ENCODE measurements at places on chromosomes 2 and 18. TPM values are rescaled to one million over a fixed set of nuclear protein-coding genes. Genes with fewer than 3 reads are reported as not detected.

Gene ASB18
- not detected for total RNA-seq

Gene SH3BP4
- 29.3 TPM for total RNA-seq

Gene LRRTM1
- 4.4 TPM for total RNA-seq

Gene KCNG2
- total RNA-seq: not detected

Gene FAM117B
- 9.7 TPM for total RNA-seq

Gene CRYBA2
- not detected for total RNA-seq

Gene IL18R1
- total RNA-seq: 14.9 TPM

Gene SLC4A5
- total RNA-seq: 4.4 TPM

Gene PLCL1
- 53.5 TPM for total RNA-seq

Gene TACR1
- 2.5 TPM for total RNA-seq

Gene REG1B
- not detected for total RNA-seq

Gene SERPINB5
- total RNA-seq: 1.1 TPM

Gene ERICH2
- total RNA-seq: not detected

Gene CMPK2
- 5.3 TPM for total RNA-seq

DNA sequence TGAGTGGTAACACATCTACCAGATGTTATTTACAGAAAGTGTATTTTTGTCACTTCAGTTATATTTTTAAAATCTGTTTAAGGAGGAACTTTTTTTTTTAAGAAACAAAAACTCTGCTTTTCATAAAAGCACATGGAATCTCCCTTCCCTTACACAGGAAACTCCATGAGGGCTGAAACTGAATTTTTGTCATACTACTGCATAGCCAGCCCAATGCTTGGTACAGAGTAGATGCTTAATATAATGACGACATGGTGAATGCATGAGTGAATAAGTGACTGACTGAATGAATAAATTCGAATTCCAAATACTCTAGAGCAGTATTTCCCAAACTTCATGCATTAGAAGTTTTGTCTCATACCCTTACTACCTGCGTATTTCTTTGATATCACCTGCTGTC, 86.5 kb downstream of the ROCK2 start:
- no peak for ATAC-seq

DNA sequence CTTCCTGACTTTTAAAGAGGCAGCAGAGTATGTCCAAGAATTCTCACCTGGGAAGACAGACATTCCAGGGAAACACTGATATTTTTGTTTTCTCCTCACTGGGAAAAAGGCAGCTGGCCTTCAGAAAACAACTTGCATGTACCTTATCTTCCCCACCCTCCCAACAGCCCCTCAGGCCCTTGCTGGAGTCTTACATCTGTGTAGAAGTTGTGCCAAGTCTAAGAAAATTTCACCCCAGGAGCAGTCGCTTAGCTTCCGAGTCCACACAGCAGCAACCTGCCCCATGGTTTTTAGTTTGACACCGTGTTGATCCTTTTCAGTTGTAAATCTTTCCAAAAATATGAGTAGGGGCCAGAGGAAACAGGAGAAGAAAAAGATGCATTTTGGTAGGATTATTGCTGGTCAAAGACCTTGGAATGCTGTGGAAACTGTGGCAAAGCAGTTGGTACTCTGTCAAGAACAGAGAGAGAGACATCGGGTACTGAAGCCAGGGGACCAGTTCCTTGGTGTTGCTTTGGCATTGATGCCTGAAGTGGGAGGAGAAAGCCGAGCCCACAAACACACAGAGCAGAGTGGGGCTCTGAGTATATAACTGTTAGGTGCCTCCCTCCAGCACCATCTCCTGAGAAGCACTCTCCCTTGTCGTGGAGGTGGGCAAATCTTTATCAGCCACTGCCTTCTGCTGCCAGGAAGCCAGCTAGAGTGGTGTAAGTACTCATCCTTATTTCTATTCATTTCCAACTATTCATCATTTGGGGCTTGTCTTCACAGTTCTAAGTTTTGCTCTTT, at the start of gene SLC14A1:
TSS of gene SLC14A1 (plus strand) at position 615 of the 789 bp plus-strand sequence. CDS start 6,140 bp downstream, outside the sequence.
- ATAC-seq: no peak

- no peak for ATAC-seq
Observed at GRCh38 chr18:73614812-73615211, 532.8 kb downstream of the FBXO15 start.

- no peak for ATAC-seq
Observed at GRCh38 chr18:64116571-64117175, 32.2 kb downstream of the LINC00305 start.

DNA sequence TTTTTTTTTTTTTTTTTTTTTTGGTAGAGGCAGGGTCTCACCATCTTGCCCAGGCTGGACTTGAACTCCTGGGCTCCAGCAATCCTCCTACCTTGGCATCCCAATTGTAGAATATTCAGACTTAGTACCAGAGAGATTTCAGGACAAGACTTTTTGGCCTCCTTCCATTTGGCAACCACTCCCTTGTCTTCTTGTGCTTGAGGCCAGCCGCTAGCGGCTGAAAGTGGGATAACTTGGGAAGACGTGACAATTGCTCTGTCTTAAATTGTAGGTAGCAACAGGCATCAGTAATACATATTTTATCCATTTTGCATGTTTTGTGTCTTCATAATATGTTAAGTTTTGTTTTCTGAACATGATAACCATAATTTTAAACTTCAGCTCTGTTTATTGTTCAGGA, 53.3 kb upstream of the TTN start:
- ATAC-seq: peak; percentile 52

DNA sequence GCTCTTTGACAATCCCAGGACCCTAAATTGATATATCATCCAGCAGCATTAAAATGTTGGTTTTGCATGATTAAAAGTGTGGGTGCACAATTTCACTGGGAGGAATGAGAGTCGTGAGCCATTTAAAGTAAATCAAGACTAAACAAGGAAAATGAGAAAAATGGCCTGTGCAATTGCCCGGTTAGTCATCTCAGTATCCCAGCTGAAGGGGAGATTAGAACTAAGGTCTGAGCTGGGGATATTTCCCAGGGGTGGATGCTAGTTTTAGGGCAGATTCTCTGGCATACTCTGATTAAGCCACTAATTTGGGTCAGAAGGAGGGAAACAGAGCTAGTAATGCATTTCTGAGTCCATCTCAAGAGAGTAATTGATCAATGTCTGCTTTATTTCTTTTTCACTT, 177.2 kb downstream of the EN1 start:
- ATAC-seq: no peak

- ATAC-seq: no peak
Observed at GRCh38 chr18:44325903-44326635, 354.6 kb upstream of the SETBP1 start.

All from gastroesophageal sphincter (tissue), 4 donors.